ENCODE measurements at places on chromosomes 6 and 20. TPM values are rescaled to one million over a fixed set of nuclear protein-coding genes. Genes with fewer than 3 reads are reported as not detected.

DNA sequence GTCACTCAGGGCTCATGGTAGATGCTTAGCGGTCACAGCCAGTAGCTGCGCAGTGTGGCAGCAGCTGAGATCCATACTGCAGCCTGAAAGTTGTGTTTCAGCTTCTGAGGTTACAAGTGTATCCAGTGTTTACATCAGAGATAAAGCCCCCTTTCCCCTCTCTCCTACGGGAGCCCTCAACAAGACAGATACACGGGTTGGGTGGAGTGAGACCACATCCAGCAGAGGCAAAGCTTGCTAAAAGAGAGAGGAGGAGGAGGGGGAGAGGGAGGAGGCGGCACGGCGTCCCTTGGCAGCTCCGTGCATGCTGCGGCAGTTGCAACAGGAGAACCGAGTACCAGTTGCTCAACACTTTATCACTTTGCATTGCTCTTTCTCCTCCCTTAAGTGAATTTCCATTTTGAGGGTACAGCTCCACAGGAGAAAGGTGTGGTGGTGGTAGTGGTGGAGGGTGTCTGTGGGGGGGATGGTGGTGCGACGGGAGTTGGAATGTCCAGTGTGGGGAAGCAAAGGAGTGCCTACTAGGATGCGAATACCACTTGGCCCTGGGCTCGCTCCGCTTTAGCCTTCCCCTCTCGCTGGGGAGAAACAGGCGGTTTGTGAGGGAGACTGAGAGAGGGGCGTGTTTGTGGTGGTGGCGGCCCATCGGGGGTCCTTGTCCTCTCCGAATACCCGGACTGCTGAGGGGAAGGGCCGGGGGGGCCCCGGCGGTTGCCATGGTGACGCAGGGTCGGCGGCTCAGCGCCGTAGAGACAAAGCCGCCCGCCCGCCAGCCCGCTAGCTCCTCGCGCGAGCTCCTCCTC lies 405 bp upstream of the RNF182 start:
- no peak for DNase-seq

Gene KCNK16
- not detected for total RNA-seq

GRCh38 chr6:33197431-33198048 lies 2.9 kb downstream of the RXRB start:
- DNase-seq, result peak; percentile 80

DNA sequence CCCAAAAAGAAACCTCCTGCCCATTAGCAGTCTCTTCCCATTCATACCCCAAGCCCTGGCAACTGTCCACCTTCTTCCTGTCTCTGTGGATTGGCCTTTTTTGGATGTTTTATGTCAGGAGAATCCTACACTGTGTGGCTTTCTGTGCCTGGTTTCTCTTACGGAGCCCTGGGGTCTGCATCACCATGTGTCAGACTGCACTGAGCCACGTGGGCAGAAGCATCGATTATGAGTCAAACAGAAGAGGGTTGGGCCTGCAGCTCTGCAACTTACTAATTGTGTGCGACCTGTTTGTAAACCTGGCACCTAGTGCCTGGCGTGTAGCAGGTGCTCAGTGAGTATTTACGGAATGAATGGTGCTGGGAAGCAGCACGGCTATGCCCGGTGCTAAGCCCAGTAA lies 62.6 kb downstream of the IGF2R start:
- DNase-seq, result no peak

Gene CCN6
- not detected for total RNA-seq

DNA sequence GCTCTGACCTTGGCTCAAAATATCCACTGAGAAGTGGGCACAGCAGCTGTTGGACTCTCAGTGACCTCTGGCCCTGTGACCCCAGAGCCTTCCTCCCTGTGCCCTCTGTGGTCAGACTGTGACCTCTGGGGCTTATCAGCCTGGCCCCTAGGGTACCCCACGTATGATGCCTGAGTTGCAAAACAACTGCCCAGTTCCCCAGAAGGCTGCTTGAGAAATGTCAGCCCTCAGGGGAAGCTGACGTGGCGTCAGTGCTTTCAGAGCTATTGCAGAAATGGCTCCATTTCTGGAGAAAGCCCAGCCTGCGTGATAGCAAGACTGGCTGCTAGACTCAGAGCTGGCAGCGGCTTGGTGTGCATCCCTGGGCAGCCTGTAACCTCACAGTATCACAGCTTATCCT lies 31.5 kb upstream of the TGM2 start:
- no peak for DNase-seq

Gene LZTS3
- 10.1 TPM for total RNA-seq

Gene ACTR5
- 20.5 TPM for total RNA-seq

- no peak for DNase-seq
Observed at GRCh38 chr6:38429546-38429945, 210.2 kb downstream of the BTBD9 start.

DNA sequence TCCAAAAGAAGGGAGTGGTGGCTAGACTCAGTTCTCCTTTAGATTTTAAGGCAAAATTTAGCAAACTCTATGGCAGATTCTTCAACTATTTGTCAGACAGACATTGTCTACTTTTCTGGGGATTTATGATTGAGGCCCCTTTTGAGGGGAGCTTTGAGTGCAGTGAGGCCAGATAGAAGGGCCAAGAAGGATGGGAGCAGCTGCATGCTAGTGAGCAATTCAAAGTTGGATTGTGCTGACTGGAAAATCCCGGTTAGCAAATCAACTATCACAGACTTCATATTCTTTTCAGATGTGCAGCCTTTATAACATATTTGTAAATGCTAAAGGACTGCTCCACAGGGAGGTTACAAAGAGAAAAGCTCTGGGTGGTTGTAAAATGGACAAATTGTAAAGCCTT lies 35.0 kb upstream of the ESR1 start:
- no peak for DNase-seq

DNA sequence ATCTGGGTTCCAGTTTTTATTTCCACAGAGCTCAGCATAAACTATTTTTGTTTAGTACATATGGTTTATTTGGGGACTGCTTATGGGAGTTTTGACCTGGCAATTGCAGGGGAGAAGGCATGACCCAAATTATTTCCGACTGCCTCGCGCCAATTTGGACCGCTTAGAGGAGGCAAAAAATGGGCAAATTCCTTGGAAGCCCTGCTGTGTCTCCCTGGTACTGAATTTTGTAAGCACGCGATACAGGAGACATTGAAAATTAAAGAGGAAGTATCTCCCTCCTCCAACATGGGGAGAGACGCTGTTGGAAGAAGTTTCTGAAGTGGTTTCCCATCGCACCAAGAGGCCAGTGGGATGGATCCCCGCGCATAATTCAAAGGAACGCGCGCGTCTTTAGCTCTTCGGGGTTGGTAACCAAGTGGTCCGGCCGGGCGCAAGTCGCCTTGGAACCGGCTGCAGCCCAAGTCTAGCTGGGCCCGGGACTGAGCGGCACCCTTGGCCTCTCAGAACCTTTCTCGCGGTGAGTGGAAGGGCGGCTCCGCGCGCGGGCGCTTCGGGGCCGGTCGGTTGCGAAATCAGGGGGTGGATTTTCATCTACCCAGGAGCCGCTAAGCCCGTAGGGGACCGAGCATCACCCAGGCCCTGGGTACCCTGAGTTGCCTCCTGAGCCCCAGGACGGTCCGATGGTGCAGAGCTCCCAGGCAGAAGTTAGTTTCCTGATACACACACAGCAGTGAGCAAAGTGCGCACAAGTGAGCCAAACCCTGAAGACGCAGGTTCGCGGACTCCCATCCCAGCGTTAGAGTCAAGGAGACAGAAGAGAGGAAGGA lies 6.2 kb downstream of the NKX2-2 start:
- DNase-seq, result no peak
